D721Med (cell line): ENCODE measurements at places on chromosomes 5 and 9.

DNA sequence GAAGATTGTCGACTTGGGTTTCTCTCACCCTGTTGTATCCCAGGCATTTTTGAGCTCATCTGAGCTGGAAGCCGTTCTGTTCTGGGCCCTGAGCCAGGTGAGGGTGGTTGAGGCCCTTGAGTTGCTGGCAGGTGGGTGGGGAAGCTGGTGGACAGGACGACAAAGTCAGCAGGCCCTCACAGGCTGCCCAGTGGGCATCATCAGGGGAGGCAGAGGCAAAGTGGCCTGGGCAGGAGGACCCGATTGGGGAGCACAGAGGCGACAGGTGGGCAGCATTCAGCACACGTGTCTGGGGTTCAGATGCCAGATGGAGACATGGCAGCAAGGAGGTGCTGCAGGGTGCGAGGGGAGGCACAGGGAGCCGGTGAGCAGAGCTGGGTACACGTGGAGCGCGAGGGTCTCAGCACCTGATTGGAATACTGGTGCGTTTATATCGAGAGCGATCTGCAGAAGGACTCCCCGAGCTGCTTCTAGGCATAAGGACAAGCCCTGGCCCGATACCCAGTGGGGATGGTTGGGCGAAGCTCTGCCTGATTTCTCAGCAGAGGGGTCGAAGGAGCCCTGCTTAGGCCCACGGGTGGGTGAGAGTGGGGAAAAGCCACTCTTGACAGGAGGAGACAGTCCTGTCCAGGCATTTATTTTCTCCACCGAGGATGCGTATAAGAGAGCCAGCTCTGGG is 49.0 kb upstream of the SUSD3 start:
- DNase-seq, result no peak

GRCh38 chr9:32627394-32627954 is 8.0 kb downstream of the TAF1L start:
- DNase-seq, result no peak

- DNase-seq, result no peak
Observed at GRCh38 chr9:14993061-14993800, 83.0 kb upstream of the FREM1 start.

DNA sequence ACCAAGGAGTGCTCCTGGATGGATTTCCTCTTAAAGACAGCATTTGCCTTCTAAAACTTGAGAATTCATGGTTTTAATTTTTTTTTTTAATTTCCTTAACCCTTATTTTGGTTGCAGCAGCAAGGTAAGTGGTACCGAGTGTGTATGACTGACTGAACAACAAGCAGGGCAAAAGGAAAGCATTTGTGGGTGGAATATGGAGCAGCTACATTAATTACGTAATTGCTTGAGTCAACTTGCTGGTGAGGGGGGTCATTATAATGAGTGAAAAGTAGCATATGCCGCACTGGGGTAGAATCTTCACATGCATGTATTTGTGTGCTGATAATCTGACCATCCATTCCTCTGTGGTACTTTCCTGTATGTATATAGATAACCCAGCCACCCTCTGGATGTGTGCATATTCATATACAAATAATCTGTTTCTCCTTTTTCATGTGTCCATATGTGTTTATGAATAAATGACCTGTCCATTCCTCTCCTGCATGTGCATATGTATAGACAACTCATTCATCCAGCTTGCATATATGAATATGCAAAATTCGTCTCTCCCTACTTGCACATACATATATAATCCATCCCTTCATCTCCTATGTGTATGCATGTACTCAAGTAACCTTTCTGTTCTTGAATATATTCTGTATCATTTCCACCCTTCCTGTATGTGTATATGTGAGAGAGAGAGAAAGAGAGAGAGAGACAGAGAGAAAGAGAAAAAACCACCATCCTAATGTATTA is 147.5 kb upstream of the RUSC2 start:
- no peak for DNase-seq

GRCh38 chr5:125042261-125042890 is 295.9 kb upstream of the ZNF608 start:
- DNase-seq, result no peak
